ENCODE measurements at places on chromosomes 16 and 17.

DNA sequence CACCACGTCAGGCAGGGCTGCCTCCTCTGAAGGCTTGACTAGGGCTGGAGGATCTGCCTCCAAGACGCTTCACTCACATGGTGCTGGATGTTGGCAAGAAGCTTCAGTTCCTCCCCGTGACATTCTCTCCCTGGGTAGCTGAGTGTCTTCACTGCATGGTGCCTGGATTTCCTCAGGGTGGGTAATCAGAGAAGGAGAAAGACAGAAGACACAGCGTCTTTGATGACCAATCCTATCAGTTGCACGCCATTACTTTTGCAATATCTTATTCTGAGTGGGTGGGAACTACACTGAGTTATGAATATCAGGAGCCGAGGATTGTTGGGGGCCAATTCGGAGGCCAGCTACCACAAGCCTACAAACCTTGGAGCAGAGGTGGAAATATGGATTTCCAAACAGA lies 139.7 kb downstream of the SHISA6 start:
- no peak for DNase-seq

- no peak for DNase-seq
Measured at GRCh38 chr16:51939378-51939871, 607.5 kb downstream of the TOX3 start.

DNA sequence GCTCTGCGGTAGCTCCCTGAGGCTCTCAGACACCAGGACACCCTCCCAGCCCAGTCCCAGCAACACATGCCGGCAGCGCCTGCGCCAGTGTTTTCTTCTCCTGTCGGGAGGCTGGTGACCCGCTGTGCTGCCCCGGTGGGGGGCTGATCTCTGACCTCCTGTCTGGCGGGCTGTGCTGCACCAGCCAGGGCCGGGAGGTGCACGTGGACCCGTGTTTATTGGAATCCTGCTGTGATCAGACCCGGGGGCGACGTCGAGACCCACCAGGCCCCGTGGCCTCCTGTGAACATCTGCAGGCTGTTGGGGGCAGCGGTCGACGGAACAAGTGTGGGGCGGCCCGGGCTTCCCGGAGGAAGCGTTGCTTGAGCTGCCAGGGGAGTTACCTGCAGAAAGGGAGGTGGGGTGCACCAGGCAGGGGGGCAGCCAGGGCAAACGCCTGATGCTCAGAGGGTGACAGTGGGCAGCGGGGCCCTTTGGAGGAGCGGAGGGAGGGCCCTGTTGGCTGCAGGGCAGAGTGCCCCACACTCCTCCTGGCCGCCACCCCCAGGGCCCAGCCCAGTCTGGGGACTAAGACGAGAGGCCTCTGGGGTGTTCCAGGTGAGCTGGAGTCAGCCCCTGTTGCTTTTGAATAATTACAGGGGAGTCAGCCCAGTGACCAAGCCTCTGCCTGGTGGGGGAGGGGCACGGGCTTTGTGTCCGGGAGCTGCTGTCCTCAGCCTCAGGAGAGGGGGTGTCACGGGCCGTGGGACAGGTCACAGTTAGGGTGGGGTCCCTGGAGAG lies 2.3 kb upstream of the SSTR5 start:
- no peak for DNase-seq

DNA sequence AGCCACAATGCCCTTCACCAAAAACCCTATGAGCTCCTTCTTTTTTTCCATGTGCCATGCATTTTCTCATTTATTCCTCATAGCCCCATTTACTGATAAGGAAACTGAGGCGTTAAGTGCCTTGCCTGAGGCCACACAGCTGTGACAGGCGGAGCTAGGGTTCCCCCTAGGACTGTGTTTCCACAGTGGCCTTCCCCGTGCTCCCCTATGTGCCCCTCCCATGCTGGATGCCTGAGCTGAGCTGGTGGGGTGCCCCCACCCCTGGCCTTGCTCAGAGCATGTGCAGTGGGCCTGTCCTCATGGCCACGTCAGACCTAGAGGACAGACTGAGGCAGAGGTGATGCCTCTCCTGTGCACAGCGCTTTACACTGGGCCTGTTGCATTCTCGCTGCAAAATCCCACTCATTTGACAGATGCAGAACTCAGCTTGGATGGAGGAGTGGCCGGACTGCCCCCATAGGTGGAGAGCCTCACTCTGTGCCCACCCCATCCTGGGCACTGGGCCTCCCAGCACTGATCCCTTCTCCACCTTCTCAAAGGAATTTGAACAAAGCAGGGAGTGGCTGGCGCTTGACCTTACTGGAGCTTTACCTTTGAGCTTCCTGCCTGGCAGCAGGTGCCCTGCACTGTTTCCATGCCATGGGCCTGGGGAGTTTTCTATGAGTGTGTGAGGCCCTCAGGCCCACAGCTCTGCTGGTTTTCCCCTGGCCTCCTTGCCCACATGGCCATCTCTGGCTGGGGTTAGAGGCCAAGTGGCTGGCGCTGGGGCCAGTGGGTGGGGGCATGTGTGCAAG lies 2.6 kb downstream of the MAP2K3 start:
- DNase-seq = peak; percentile 59

- DNase-seq = no peak
Measured at GRCh38 chr16:65218348-65218747, 96.5 kb upstream of the CDH11 start.

DNA sequence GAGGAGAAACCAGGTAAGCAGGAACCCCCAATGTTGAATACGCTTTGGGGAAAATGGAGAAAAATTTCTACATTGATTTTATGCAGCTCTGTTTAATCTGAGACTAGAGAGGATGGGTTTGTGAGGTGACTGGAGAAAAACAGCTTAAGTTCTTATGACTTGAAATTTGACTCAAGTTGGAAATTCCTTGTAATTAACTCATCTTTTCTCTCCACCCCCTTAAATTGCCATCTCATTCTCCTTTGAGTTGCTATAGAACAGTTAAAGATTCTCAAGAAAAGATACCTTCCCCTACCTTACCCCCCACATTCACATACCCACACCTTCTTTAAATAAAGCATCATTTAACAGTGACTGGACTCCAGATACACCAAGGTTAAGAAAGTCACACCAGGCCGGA lies 24.2 kb downstream of the ZNRF1 start:
- DNase-seq = peak; percentile 17
